Bronchial epithelial cell (primary cell): ENCODE measurements at places on chromosomes 13 and 19. TPM values are rescaled to one million over a fixed set of nuclear protein-coding genes. Genes with fewer than 3 reads are reported as not detected.

IRGC gene
- not detected in 2 replicates for total RNA-seq

C19orf33 gene
- 266 and 612 TPM in 2 replicates for total RNA-seq

ANO8 gene
- 2.6 and 4.0 TPM in 2 replicates for total RNA-seq

ZNF560 gene
- under 0.01 and 0.38 TPM in 2 replicates for total RNA-seq

STAP2 gene
- 83.2 and 132 TPM in 2 replicates for total RNA-seq

ATP1A3 gene
- 0.13 TPM in 1 of 2 replicates, not detected in the other for total RNA-seq

DACH1 gene
- not detected in 2 replicates for total RNA-seq
